ENCODE measurements at places on chromosomes 4 and X.

DNA sequence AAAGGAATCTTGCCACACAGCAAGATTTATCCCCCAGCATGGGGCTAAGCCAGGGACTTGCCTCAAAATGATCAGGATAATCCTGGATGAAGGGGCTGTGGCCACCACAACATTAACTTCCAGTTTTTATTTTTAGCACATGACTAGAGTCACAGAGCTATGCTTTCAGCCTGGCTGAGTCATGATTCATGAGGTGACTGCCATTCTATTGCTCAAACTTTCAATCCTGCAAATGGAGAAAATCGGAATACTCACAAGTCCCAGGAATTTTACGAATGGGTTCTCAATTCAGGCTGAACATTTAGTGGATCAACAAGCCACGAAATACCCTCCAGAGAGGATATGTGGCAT, 70.7 kb upstream of the HPGD start:
- DNase-seq, result no peak

- no peak for DNase-seq
Observed at GRCh38 chr4:84224522-84224921, 274.6 kb downstream of the NKX6-1 start.

GRCh38 chr4:107894138-107894603, 37.2 kb upstream of the CYP2U1 start:
- no peak for DNase-seq

DNA sequence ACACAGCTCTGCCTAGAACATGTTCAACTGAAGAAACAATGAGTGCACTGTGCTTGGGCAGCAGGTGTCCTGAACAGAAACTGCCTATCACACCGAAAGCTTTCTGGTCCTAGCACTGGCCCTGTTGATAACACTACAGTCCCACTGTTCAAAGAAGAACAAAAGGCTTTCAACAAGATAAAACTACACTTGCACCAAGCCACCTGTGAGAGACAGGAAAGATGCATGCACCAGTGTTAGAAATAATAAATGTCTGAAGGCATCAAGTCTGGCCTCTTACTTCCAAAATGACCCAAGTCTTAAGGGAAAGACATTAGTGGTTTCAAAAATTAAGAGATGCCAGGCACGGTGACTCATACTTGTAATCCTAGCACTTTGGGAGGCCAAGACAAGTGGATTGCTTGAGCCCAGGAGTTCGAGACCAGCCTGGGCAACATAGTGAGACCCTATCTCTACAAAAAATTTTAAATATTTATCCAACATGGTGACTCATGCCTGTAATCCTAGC, 68.7 kb downstream of the APBB2 start:
- DNase-seq, result no peak

DNA sequence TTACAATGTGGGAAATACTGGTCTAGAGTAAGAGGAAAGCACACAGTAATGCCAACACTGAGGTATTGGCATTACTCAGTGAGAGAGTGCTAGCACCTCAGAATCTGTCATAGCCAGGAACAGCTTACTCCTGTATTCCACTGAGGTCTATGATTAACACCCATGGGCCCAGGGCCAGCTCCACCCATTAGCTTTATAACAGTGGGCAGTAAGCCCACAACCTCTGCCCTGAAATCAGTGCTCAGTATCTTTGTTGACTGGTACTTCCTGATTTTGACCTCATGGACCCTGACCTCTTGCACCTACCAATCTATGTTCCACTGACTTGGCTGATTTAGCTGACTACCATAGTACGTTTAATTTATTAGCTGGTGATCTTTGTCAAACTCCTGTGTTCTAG, 56.1 kb downstream of the LANCL3 start:
- no peak for DNase-seq

GRCh38 chr4:13866881-13867280, 239.4 kb upstream of the BOD1L1 start:
- no peak for DNase-seq

- DNase-seq, result no peak
Observed at GRCh38 chr4:114021451-114021850, 42.0 kb upstream of the ARSJ start.

GRCh38 chrX:20066968-20067708, 49.6 kb downstream of the MAP7D2 start:
- no peak for DNase-seq

- no peak for DNase-seq
Observed at GRCh38 chr4:147160908-147161513, 215.3 kb upstream of the TTC29 start.

DNA sequence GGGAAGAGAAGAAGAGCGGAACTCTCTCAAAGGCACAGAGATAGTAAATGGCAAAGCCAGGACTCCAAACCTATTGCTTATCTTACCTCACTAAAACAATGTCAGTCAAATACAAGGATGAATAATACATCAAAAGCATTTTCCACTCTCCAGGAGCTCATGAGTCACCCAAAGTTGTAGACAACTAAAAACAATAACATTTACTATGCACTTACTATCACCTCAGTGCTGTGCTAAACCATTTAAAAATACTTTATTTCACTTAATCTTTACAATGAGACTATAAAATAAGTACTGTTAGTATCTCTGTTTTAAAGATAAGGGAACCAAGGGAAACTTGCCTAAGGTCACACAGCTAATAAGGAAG, 163.2 kb upstream of the SPANXC start:
- DNase-seq, result no peak

- no peak for DNase-seq
Observed at GRCh38 chr4:38026158-38026740, 66.1 kb downstream of the PTTG2 start.

- no peak for DNase-seq
Observed at GRCh38 chr4:150381036-150381435, 200.9 kb upstream of the MAB21L2 start.

DNA sequence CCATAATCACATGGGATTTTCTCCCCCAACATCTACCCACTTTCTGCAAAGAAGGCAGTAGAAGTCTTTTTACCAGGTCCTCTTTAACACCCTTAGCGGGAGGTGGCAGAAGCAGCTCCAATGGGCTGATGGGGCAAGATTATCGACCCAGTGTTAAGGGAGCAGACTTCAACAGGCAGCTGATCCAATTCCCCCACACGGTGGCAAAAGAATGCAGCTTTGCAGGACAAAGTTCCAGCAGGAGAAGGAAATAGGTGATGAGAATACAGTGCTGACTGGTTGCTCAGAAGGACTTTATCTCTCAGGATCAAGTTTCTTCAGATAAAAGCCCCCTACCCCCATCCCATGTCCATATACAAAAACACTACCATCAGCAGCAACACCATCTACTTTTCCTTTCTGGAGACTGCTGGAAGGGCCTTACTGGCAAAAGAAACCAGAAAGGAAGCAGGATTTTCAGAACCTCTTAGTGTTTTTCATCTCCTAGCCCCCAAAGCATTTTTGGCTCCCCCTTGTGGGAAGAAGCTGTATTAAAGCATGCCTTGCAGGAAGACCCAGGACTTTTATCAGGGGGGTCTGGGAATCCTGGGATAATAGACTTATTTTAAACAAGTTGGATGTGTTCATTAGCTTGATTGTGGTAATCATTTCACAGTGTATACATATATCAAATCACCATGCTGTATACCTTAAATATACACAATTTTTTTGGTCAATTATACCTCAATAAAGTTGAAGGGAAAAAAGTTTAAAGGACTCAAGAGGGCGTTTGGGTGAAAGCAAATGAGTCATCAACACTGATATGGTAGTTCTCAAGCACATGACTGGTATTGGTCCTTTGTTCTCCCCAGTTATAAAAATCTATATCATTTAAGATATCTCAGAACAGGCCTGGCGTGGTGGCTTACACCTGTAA, 146.4 kb downstream of the GPC3 start:
- no peak for DNase-seq

GRCh38 chr4:38313999-38314561, 349.9 kb upstream of the KLF3 start:
- no peak for DNase-seq

DNA sequence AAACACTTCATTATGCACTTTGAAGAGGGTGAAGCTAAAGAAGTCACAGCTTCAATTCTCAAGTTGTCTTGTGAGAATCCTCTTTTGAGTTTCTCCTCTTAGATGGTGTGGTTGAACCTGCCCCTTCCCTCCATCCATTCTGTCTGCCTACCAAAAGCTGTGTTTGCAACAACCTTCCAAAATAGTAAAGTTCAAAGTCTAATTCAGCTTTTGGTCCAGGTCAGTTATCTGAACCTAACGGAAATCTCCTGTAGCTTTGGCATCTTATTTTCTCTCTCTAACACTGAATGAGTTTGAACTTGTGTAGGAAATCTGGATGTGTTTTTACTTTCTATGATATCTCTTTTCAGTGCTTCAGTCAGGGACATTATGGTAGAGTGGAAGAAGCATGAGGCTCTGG, 201.7 kb upstream of the AR start:
- DNase-seq, result no peak

- no peak for DNase-seq
Observed at GRCh38 chrX:50456712-50457484, 13.7 kb downstream of the DGKK start.

GRCh38 chr4:52976523-52977230, 114.6 kb downstream of the RASL11B start:
- DNase-seq, result no peak

DNA sequence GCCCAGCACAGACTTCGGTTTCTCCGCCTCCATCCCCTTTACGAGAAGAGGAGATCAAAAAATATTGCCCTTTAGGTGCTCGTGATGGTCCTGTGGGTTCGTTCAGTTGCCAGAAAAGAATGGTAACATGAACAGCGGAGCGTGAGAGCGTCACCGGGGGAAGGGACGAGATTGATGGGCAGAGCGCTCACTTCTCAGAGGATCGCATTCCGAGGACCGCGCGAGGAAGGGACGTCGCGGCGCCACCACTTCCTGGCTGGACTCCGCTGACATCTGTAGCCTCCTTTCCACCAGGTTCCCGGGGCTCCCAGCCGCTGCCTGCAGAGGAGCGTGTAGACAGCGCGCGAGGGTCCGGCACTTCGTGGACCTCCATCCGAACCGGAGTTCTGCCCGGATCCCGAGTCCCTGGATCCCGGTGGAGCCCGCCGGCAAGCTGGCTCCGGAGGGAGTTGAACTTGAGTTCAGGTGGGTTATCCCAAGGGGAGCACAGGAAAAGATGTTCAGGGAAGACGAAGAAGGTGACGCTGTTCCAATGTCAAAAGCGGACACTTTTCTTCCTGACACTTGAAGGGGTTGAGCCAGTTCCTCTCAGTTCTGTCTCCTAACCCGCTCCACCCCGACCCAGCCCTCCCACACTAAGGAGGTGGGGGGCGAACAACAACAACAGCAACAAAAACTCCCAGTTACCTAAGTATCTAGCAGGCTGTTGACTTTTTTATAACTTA, 484 bp downstream of the GALNTL6 start:
- no peak for DNase-seq

GRCh38 chr4:25377572-25378436, 741 bp downstream of the ANAPC4 start:
- no peak for DNase-seq

- no peak for DNase-seq
Observed at GRCh38 chrX:72046447-72046846, 85.3 kb downstream of the RTL5 start.

GRCh38 chr4:164753873-164754488, at the start of gene SMIM31:
Gene SMIM31 (plus strand): TSS chr4:164754131. CDS start chr4:164770444, 16,313 bp downstream.
- DNase-seq, result no peak

GRCh38 chr4:27326991-27327390, 466.4 kb downstream of the STIM2 start:
- no peak for DNase-seq

- DNase-seq, result no peak
Observed at GRCh38 chr4:102469806-102470205, 31.4 kb upstream of the NFKB1 start.

DNA sequence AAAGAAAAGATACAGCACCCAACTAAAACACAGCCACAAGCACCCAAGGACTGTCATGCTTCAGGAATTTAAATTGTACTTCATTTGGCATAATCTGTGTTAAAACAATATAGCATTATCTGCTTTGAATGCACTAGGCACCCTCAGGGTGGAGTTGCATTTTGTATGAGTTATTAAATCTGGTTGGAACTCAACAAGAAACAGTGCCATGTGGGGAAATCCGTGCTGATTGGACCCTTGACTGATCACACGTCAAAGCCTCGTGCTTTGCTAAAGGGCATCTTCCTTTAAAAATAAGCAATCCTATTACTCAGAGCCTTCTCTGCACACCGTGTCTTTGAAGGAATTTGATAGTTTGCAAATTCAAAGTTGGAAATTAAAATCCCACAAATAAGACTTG, 35.4 kb downstream of the IGFBP7 start:
- no peak for DNase-seq

DNA sequence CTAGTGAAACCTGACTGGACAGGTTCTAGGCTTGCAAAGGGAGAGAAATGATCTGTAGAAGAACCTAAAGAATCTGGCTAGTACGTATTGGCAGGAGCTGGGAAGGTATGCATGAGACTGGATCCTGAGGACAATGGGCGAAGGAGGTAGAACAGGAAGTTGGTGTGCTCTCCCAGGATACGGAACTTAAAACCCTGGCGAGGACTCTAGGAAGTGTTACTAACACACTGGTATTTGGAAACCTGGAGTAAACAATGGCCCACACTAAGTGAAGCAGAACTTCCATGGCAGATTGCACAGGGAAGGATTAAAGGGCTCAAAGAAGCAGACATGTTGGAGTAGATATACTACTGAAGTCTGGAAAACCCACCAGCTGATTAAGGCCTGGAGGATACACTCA, 9.1 kb downstream of the SYN1 start:
- DNase-seq, result no peak

DNA sequence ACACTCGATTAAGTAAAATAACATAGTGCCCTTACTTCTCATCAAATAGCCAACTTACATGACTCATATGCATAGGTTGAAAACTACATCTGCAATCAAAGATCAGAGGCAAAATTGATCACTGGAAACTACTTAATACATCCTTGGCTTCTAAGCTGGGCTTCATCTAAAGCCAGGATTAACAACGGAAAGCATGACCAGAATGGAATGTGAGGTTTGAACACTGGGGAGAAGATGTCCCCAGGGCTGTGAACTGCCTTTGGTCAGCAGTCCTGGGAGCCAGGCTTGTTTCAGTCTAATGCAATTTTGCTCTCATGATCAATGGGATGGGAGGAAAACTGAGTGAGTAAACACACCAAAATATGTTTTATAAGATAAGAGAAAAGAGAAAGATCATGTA, 192.5 kb upstream of the TTC29 start:
- DNase-seq, result no peak

Measured in stimulated activated CD8-positive, alpha-beta memory T cell treated with anti-CD3 and anti-CD28 coated beads, Interleukin-12 subunit alpha, Interleukin-12 subunit beta, amount 100 ng/mL, for 4 hours (primary cell).